Left ventricle myocardium inferior (tissue), 1 donor: ENCODE measurements at places on chromosomes 16 and 17.
A peak's percentile ranks its signal among the peaks of the same experiment; 100 is the strongest.

GRCh38 chr16:85554114-85554888 lies 58.8 kb upstream of the GSE1 start:
- DNase-seq: peak; percentile 67

DNA sequence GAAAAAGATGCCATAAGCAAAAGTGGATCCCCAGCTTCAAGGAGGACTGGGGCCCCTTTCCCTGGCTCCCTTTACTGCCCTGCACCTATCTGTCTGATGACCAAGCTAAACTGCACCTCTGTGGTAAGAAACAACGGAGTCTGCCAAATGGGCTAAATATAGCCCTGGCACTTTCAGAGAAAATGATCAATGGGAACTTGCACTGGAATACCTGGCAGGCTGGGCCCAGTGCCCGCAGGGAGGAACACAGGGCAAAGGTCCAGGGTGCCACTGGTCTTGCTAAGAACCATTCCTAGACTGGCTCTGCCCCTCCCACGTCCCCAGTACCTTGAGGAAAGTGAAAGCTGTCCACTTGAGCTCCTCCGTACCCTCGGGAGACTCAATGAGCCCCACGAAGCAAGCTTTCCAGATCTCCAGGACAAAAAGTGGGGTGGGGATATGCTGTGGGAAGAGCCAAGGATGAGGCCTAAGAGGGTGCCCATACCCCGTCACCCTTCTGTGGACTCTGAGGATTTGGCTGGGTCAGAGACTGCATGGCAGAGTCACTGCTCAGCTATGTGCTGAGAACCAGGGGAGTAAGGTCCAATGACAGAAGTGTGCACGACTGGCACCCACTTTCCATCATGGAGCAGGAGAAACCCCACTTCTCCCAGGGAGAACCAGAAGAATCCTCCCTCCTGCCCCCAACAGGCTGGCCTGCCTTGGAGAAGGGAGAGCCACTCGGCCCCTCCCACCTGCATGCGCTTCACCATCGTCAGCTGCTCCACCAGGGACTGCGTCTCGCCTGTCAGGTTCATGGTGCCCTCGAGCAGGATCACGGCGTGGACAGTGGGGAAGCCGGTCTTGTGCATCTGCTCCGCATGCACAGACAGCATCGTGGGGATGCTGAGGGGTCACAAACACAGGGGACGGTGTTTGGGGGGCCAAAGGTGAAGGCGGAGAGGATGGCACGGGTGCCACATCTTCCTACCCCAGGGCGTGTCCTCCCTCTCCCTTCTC lies 17.4 kb downstream of the CSF3 start:
- peak; percentile 72 for DNase-seq

GRCh38 chr16:71590584-71590983 lies 13.7 kb upstream of the TAT start:
- no peak for DNase-seq

DNA sequence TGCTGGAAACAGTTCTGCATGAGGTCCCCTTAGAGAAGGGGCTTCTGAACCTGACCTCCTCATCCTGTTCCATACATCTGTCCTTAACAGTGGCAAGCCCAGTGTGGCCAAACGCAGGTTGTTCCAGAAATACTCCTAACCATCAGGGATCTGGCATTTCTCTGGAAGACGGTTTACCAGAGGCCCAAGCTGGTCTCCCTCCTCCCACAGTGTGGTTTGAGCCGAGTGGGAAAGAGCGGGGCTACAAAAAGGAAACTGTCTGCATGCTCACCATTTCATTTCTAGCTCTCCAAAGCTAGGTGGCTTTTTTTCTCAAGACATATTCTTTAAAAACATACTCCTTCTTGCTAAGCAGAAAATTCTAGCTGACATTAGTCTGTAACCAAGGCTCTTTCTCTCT lies 6.0 kb downstream of the MXRA7 start:
- DNase-seq: no peak

DNA sequence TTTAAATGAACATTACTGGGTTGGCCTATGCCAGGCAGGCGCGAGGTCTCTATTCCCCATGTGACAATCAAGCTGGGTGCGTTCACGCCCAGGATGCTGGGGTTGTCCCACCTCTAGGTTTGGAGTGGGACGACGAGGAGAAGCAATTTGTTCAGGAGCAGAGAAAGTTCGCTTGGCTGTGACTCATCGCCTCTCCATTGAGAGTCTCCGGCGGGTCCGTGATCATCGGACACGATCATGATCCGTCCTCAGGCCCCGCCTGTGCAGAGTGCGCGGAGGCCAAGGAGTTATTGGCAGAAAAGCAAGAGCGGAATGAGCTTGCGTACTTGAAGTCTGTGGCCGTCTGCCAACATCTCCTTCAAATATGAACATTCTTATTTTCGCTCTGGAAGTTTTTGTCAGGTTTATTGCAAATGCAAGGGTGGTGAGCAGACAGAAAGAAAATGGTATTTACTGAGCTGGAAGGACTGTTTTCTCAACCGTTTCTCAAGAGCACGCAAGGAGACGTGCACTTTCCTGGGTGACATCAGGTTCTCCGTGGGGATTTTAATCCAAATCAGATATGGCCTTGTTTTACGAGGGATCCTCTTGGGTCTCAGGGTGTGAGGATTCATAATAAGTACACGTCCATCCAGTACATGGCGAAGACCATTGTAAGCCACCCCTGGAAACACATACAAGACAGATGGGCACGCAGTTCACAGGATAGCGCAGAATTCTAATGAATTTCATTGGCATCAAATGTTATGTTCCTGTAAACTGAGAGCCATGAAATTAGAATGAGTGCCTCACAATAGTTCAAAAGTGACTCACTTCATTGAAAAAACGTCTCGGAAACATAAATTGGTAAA lies 70.1 kb upstream of the CREBBP start:
- peak; percentile 86 for DNase-seq

- no peak for DNase-seq
These were observed 11.9 kb downstream of the CEP20 start for GRCh38 chr16:15876503-15876902.

GRCh38 chr17:81093619-81094508 lies 58.9 kb downstream of the BAIAP2 start:
- DNase-seq: no peak

- DNase-seq: no peak
These were observed 79.0 kb downstream of the C16orf78 start for GRCh38 chr16:49452578-49452977.

DNA sequence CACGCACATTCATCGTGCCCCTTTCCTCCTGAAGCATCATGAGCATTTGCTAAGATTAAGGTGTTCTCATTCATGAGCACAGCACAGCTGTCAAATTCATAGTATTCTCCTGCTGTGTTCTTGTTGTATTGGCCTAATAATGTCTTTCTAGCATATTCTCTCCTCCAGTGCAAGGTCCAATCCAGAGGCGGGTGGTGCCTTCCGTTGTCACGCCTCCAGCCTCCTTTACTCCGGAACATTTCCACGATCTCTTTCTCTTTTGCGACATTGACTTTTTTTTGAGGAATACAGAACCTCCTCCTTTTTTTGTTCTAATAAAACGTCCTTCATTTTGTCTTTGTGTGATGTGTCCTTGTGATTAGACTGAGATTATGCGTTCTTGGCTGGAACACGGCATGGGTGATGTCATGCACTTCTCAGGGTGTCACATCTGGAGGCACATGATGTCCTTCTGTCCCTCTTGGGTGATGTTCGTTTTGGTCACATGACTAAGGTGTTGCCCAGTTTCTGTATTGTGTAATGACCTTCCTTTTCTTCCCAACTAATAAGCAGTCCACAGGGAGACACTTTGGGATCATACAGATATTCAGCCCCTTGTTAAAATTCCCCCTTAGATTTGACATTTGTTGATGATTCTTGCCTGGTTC lies 66.3 kb downstream of the CLEC16A start:
- peak; percentile 65 for DNase-seq
